ENCODE measurements at places on chromosomes 3 and 15. TPM values are rescaled to one million over a fixed set of nuclear protein-coding genes. Genes with fewer than 3 reads are reported as not detected.

The HACL1 gene
- 14.0 TPM for total RNA-seq

GRCh38 chr3:42489937-42490227, 12.6 kb upstream of the VIPR1 start:
- no peak for DNase-seq

DNA sequence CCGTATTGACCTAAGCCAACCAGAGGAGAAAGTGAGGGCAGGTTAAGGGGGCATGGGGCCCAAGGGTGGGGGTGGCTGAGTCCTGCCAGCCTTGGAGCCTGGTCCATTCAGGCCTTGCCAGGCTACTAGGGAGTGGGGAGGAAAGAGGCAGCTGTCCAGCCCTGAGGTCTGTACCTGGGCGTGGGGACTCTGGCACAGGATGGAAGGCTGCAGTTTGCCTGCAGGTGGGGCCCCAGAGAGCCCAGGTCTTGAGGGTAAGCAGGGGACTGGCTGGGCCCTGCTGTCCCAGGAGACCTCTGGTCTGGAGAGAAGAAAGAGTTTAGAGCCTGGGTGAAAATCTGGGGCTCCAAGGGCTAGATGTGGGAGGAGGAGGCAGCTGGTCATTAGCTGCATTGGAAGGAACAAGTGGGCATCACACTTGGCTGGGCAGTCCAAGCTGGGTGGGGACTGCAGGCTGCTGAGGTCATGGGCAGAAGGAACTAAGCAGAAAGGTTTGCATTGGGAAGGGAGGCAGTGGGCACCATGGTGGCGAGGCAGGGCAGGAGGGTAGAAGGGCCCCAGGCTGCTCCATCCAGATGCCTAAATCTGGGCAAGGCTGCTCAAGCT, 108.4 kb downstream of the OXNAD1 start:
- DNase-seq = no peak

DNA sequence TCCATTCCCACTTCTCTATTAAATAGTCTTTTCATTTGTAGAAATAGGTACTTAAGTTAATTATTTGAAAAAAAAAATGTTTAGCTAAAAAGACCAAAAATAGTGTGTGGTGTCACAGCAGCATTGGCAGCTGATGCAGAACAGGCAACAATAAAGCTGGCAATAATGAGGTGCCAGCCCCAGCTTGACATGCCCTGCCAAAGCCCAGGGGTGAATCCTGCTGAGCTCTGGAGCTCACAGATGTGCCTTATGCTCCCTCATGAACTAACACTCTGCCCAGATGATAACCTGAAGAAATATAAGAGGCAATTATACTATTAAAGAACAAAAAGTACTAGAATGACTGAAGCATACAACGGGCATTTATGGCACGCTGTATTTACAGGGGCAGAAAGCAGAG, 63.8 kb downstream of the IGSF11 start:
- no peak for DNase-seq

DNA sequence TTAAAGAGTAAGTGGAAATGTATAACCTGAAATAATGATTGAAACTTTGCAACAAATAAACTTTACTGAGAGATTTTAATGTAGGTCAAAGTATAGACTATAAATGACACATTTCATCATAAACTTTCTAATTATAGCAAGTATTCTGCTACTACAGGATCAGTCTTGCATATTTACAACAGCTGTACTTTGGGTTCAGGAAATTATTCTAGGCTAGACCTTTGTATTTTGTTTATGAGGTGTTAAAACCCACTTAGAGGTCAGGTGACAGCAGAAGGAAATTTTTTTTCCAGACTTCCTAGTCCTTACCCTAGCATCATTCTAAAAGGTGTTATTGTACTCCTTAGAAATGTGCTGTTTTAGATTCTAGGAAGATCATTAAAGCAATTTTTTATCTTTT, 2.3 kb downstream of the RNF7 start:
- DNase-seq = no peak

- no peak for DNase-seq
Observed at GRCh38 chr15:31606194-31606669, 279.6 kb downstream of the KLF13 start.

- DNase-seq = no peak
Observed at GRCh38 chr15:48984811-48985352, 21.2 kb upstream of the SHC4 start.

DNA sequence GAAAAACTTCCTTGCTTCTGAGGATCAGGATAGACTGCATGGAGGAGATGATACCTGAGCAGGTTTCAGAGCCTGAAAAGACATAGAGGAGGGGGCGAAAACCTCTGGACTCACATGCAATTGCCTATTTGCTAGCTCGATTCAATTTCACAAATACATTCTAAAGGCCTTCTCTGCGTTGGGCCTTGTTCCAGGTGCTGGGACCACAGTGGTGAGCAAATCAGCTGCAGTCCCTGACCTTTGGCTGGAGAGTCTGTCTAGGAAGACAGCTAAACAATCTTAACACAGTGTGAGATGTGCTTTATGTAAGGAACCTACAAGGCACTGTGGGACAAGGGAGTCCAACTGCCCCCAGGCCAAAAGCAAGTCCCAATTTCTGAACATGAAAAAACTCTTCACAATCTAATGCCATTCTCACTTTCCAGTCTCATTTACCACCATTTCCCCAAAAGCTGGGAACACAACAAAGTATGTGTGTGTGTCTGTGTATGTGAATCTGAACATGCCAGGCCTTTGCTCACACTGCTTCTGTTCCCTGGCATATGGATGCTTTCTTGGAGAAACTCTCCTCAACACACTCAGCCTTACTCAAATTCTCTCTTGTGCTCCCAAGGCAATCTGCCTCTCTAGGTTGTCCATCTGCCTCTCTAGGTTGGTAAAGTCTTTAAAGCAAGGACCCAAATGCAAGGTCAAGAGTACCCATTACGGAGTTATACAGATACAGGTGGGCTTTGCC, 2.1 kb upstream of the PCCB start:
- no peak for DNase-seq

DNA sequence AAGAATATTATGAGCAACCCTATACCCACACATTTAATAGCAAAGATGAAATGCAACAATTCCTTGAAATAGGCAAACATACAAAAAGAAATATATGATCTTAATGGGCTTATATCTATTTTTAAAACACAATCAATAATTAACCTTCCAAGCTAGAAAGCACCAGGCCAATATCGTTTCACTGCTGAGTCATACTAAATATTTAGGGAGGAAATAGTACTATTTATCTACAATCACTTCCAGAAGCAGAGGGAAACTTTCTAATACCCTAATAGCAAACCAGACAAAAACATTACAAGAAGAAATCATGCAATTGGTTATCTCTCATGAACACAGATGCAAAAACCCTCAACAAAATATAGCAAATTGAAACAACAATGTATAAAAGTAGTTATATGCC, 207.8 kb downstream of the MTHFS start:
- DNase-seq = no peak

- DNase-seq = no peak
Observed at GRCh38 chr3:111336511-111336910, 205.5 kb upstream of the CD96 start.

The GOLGA8H gene
- 2.1 TPM for total RNA-seq

The NECTIN3 gene
- total RNA-seq = 40.9 TPM

DNA sequence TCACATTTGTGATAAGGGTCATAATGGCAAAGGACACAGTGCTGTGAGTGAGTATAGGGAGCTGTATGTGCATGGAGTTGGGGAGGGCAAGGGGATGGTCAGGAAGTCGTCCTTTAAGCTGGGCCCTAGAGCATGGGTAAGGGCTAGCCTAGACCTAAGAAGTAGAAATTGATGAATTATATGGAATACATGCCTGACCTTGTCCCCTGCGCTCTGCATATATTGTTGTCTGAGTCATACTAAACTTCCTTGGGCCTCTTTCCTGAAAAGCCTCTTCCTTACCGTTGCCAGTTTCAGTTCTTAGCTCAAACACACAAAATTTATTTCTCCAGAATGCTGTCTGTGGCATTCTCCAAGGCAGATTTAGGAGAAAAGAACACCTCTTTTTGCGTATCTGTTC, 4.6 kb downstream of the SNRK start:
- DNase-seq = no peak

The ULK3 gene
- total RNA-seq = 48.4 TPM

The ZPLD1 gene
- total RNA-seq = not detected

- no peak for DNase-seq
Observed at GRCh38 chr15:76160426-76161152, 100.8 kb downstream of the TMEM266 start.

DNA sequence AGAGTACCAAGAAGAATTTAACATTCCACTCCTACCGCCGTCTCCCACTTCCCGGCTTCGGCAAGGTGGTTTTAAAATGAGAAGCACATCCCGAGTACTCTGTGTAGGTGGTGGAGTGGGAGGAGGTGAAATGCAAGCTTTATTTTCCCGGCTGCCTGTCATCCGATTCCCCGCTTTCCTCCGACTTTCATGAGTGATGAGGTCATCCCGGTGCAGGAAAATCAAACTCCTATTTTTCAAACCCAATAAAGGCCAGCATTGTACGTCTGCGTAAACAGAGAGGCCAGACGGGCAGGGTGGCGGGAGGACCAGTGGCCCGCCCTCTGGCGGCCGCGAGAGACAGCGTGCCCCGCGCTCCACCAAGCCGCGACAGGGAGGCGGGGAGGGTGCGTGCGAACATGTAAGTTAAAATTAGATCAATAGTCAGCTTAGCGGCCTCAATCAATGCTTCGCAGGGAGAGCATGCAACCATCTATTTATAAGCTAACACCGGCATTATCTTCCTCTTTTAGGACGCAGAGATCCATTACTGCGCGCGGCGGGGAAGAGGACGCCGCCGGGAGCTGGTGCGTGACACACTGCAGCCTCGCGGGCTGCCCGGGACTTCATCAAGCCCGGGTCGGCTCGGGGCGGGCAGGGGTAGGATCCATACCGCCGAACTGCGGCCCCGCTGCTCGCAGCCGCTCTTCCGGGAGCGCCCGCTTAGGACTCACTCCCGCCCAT, 163.3 kb downstream of the CD47 start:
- DNase-seq = peak; percentile 76

GRCh38 chr3:32278714-32279113, 40.2 kb downstream of the CMTM8 start:
- DNase-seq = no peak

DNA sequence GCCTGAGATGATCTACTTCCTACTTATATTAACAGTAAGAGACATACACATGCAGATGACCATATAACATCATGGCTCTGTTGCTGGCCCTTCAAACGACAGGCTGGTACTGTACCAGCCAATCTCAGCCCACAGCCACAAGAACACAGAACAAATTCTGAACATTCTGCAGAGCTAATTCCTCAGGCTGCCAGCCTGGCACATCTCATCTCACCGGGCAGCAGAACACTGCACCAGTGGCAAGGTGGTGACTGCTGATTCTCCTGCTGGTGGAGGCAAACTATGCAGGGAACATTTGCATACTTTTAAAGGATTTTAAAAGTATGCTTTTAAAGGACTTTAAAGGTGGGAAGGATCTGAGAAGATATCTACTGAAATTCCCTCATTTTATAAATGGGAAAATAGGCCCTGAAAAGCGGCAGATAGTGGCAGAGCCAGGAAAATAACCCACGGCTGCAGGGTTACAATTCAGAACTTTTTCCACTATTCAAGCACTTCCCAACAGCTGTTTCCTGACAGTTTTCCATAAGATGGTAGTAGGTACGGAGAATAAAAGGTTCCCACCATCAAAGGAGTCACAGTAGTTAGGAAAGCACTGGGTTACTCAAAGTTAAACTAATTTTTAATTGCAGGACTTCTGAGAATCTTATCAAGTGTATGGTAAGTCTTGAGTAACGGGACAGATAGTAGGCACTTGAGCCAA, 37.3 kb downstream of the SUMF1 start:
- no peak for DNase-seq

- peak; percentile 14 for DNase-seq
Observed at GRCh38 chr15:25739687-25740121, 123.4 kb downstream of the ATP10A start.

GRCh38 chr3:152737021-152737908, 97.7 kb upstream of the P2RY1 start:
- no peak for DNase-seq

The MELTF gene
- 4.1 TPM for total RNA-seq

The SCAMP5 gene
- total RNA-seq = 38.8 TPM

- peak; percentile 37 for DNase-seq
Observed at GRCh38 chr3:109336291-109336861, 970 bp downstream of the DPPA4 start.

DNA sequence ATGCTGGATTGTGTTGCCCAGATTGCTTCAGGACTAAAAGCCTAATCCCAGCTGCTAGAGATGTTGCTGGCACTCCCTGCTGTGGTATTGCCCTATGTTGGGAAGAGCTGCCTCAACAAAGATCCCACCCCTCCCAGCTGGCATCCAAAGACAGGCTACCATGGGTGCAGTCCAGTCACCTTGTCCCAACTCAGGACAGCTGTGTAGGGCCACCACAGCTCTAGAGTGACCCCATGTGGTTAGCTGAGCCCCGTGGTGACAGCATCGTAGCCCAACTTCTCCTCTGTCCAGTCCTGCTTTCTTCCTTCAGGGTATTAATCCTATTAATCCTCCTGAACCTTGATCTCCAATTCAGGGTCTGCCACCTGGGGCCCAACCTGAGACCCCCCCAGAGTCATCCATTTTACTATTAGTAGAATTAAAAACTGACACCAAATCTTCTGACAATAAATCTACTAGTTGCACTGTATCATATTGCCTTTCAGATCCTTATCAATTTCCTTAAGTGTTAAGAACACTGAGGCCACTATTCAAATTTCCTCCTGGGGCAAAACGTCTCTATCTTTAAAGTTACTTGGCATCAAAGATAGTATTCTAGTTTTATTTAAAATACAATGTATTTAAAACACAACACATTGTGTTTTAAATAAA, 83.5 kb downstream of the AQP9 start:
- DNase-seq = no peak

DNA sequence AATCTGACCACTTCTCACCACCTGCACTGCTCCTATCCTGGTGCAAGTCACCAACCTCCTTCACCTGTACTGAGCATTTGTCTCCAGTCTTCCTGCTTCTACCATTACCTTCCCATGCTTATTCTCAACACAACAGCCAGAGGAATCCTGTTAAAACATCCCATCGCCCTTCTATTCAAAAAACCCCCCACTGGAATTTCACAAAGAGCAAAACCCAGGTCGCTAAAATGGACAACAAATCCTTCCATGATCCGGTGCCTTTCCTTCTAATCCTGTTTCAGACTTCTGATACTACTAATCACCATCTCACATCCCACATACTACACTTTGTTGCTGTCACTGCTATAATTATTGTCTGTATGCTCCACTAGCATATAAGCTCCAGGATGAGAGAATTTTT, 85.2 kb downstream of the ERC2 start:
- no peak for DNase-seq

GRCh38 chr3:29164825-29165224, 116.0 kb upstream of the RBMS3 start:
- no peak for DNase-seq

- no peak for DNase-seq
Observed at GRCh38 chr3:72382460-72382859, 465.8 kb downstream of the SHQ1 start.

All from neural crest cell (in vitro differentiated cells).